ENCODE measurements at places on chromosomes 4 and X. TPM values are rescaled to one million over a fixed set of nuclear protein-coding genes. Genes with fewer than 3 reads are reported as not detected.

DNA sequence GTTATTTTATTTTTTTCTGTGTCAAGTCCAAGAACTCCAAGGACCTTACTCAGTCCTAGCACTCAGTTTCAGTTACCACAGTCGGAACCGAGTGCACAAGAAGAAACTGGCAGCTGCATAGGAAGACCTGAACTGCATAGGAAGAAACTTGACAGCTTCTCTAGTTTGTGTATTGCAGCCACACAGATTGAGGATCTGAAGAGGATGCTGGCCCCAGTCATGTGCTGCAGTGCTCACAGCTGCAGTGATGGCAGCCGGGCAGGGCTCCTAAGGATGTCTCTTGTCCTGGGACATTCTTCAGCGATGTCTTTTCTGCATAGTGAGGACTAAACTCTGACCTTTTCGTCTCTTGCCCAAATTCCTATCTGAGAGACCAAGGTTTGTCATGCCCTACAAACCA, 261.2 kb downstream of the STIM2 start:
- H3K27ac ChIP-seq: no peak overlapping the region
- no peaks in the 10 kb centered on the region for H3K4me1 ChIP-seq
- no peaks in the 10 kb centered on the region for H3K36me3 ChIP-seq
- DNase-seq: no peak

SOWAHD gene
- 0.18 TPM for total RNA-seq

MAGEC2 gene
- total RNA-seq: not detected

DNA sequence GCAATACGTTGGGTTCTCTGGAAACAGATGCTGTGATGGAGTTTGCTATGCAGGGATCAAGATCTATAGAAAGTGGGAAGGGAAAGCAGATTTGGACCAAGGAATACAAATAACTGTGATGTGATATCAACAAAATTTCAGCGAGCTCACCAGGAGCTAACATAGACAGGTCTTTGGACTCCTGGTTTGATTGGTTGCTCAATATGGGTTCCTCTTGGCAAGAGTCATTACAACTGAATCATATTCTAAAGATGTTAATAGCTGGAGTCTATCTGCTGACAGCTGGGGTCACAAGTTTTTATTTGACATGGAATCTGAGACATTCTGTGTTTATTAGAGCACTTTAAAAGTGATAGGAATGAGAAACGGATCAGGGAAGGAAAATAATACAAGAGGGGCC, 637.6 kb upstream of the GNPDA2 start:
- H3K27ac ChIP-seq: no peak overlapping the region
- no peak for DNase-seq
- no peaks in the 10 kb centered on the region for H3K27me3 ChIP-seq

DNA sequence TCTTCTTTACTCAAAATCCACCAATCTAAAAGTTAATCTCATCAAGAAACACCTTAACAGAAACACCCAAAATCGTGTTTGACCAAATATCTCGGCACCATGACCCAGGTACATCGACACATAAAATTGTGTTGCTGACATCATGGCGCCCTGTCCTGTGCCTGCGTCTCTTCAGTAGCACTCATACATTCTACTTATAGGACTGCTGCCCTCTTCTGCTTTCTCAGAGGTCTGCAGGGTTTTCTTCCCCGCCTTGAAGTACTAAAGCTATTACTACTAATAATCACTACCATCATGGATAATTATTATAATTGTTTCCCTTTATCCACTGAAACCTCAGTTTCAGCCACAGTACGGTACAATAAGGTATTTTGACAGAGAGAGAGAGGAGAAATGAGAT, 1403.1 kb upstream of the TENM3 start:
- no peaks in the 10 kb centered on the region for H3K36me3 ChIP-seq
- no peaks in the 10 kb centered on the region for H3K4me1 ChIP-seq
- no peak overlapping the region for H3K4me3 ChIP-seq
- no peaks in the 10 kb centered on the region for H3K27me3 ChIP-seq
- no peak overlapping the region for H3K27ac ChIP-seq

DNA sequence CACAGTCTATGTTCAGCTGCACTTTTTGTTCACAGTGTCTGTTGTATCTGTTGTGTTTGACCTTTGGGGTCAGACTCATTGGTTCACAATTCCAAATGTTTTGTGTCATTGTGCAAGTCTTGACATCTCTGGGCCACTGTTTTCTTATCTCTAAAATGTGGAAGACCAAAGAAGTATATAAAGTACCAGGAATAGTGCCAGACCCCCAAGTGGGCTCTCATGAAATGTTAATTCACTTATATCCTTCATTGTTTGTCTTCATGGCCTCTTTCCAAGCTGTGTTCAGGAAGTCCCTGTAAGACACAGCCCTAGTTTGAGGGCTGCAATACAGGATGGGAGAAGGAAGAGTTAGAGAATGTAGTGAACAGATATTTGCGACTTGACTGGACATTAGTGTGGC, 468.3 kb upstream of the BOD1L1 start:
- DNase-seq: no peak
- H3K27ac ChIP-seq: no peak overlapping the region
- H3K36me3 ChIP-seq: no peaks in the 10 kb centered on the region
- no peak overlapping the region for H3K4me3 ChIP-seq
- H3K4me1 ChIP-seq: no peaks in the 10 kb centered on the region

MAGEA9B gene
- total RNA-seq: not detected

- no peaks in the 10 kb centered on the region for H3K36me3 ChIP-seq
- H3K27ac ChIP-seq: no peak overlapping the region
- no peak overlapping the region for H3K4me3 ChIP-seq
- DNase-seq: no peak
- H3K27me3 ChIP-seq: no peaks in the 10 kb centered on the region
Measured at GRCh38 chr4:73308286-73308685, 49.7 kb upstream of the ANKRD17 start.

Measured in activated naive CD8-positive, alpha-beta T cell treated with anti-CD3 and anti-CD28 coated beads for 36 hours (primary cell).